Naive thymus-derived CD8-positive, alpha-beta T cell (primary cell): ENCODE measurements at places on chromosomes 1 and 21.

DNA sequence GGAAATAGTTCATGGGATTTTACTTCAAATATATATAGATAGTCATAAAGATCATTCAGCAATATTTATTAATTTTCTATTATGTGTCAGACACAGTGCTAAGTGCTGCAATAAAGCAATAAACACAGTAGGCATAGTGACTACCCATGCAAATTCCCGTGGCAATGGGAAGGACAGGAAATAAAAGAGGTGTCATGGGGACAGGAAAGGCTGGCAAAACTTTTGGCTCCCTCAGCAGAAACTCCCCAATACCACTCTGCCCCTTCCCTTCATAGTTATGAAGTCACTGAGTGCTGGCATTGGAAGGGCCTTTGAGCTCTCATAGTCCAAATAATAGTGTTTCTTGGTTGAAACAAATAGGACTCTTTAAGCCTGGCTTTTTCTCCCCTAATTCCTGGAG, 104.4 kb upstream of the DPT start:
- peak overlapping the region; percentile 64 for H3K27ac ChIP-seq
- H3K27me3 ChIP-seq: no peaks in the 10 kb centered on the region
- H3K36me3 ChIP-seq: no peaks in the 10 kb centered on the region
- DNase-seq: no peak

DNA sequence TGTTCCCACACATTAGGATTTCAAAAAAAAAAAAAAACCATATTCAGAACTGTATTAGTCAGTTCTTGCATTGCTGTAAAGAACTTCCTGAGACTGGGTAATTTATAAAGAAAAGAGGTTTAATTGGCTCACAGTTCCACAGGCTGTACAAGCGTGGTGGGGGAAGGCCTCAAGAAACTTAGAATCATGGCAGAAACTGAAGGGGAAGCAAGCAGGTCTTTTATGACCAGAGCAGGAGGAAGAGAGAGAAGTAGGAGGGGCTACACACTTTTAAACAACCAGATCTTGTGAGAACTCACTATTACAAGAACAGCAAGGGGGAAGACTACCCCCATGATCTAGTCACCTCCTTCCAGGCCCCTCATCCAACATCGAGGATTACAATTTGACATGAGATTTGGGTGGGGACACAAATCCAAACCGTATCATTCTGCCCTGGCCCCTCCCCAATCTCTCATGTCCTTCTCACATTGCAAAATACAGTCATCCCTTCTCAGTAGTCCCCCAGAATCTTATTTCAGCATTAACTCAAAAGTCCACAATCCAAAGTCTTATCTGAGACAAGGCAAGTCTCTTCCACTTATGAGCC, 51.8 kb downstream of the POU2F1 start:
- DNase-seq: no peak
- H3K27ac ChIP-seq: no peak overlapping the region

- H3K27me3 ChIP-seq: peaks cover 34% of the 10 kb centered on the region
- H3K36me3 ChIP-seq: no peaks in the 10 kb centered on the region
- peaks cover 8% of the 10 kb centered on the region for H3K4me1 ChIP-seq
- H3K27ac ChIP-seq: no peak overlapping the region
- H3K4me3 ChIP-seq: peak overlapping the region; percentile 22
Observed at GRCh38 chr1:4652631-4653327, 1.6 kb upstream of the AJAP1 start.

DNA sequence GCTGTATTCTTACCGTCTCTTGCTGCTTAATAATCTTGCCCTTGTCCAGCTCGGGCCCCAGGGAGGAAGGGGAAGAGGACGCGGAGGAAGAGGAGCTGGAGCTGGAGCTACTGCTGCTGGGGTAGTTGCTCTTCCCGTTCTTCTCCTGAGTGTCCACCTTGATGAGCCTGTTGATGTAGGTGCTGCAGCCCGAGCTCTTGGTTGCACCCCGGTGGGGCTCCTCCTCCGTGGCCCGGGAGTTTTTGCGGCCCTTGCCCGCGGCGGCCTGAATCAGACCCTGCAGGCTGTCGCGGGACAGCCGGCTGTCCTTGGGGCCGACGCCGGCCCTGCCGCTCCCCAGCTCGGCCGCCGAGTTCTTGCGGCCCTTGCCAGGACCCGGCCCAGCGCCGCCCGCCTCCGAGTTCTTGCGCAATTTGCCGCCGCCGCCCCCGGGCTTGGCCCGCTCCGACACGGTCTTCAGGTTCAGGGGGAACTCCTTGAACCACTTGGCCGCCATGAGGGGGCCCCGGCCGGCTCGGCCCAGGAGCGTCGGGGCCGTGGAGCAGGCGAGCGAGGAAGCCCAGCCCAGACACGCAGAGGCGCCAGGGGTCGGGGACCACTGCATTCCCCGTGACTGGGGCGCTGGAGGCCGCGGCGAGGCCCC, 475 bp upstream of the TDRD10 start:
- H3K4me3 ChIP-seq: peak overlapping the region; percentile 62
- H3K27ac ChIP-seq: no peak overlapping the region
- no peaks in the 10 kb centered on the region for H3K36me3 ChIP-seq

DNA sequence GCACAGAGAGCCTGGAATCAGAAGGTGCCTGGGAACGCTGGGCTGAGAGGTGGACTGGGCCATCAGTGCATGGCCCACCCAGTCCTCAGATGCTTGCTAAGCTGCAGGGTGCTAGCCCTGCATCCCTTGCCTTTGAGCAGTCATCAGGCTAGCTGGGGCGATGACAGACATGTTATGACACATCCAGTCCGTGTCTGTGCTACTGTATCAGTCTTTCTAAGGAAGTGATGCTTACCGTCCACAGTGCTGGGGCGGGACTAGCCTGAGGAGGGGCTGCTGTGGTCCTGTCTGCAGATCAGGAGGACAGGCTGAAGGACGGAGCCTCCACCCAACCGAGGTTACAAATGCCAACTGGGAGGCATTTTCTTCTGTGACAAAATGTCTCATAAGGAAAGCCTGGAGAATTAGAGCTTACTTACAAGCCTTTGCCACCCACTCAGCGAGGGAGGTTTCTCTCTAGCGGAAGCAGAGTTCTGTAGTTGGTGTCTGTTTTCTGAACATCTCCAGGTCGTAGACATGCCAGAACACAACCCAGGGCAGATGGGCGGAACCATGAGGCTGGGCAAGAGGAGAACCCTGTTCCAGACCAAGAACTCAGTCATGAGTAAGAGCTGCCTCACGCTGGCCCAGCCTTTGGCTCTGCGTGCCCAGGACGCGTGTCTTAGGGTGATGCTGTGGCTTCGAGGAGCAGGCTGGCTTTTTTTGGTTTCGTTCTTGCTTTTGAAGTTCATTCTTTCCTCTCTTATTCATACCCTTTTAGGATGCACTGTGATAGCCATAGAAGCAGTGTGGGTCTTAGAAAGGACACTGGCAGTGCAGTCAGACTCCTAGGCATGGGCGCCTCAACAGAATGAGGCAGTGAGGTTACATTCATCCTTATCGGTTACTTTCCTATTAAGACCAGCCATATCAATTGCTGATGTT, 14.3 kb downstream of the SLFNL1 start:
- H3K36me3 ChIP-seq: peaks cover 20% of the 10 kb centered on the region
- DNase-seq: no peak

GRCh38 chr1:156177919-156178654, 15.8 kb upstream of the SLC25A44 start:
- peak overlapping the region; percentile 47 for H3K27ac ChIP-seq
- no peaks in the 10 kb centered on the region for H3K36me3 ChIP-seq
- H3K27me3 ChIP-seq: no peaks in the 10 kb centered on the region
- H3K4me3 ChIP-seq: peak overlapping the region; percentile 75

DNA sequence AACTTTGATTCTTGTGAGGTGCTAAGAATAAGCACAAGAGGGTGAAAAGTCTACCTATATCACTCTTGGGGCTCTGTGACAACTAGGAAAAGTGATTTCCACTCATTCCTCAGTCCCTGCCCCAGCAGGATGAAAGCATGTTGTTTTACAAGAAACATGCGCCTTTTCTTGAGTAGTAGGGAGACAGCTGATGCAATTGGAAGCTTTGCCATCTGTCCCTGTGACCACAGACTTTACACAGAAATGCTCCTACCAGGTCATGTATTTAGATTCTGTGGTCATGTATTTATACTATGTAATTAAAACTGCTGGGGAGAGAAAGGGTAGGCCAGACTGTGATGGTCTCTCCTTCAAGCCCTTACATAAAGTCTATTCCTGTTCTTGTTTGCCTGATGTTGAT, 445.5 kb downstream of the PTPRC start:
- H3K36me3 ChIP-seq: no peaks in the 10 kb centered on the region
- H3K27me3 ChIP-seq: no peaks in the 10 kb centered on the region
- DNase-seq: no peak
- no peak overlapping the region for H3K27ac ChIP-seq
- H3K4me1 ChIP-seq: peaks cover 25% of the 10 kb centered on the region

DNA sequence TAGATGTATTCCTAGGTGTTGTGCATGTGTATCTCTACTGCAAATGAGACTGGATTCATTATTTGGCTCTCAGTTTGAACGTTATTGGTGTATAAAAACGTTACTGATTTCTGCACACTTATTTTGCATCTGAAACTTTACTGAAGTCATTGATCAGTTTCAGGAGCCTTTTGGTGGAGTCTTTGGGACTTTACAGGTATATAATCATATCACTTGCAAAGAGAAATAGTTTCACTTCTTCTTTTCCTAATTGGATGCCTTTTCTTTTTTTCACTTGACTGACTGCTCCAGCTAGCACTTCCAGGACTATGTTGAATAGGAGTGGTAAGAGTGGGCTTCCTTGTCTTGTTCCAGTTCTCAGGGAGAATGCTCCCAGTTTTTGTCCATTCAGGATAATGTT, 252.2 kb downstream of the SMYD3 start:
- H3K27ac ChIP-seq: no peak overlapping the region
- no peak overlapping the region for H3K4me3 ChIP-seq
- peaks cover 9% of the 10 kb centered on the region for H3K36me3 ChIP-seq
- H3K4me1 ChIP-seq: no peaks in the 10 kb centered on the region
- DNase-seq: no peak

DNA sequence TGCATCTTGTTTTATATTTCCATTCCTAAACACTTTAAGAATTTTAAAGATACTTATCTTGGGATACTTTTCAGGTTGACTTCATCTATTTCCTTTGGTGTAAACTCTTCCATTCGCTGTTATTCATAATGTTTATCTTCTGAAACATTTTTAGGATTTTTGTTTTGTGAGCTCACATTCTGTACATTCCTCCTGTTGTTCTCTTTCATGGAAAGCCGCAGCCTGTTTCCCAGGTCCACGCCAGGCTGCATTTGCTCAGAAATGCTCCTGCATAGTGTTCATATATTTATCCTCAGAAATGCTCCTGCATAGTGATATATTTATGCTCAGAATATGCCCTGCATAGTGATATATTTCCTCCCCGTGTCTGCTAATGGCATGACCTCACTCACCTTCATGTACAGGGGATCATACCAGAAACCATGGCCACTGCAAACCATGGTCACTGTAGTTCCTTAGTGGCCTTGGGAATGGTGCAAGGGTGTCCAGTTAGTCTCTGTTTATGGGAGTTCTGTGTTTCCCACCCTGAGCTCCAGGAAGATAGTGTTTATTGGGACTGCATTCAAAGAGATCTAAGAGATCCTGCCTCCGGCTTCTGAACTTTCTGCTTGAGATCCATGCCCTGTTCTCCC, 153.9 kb upstream of the GREM2 start:
- no peaks in the 10 kb centered on the region for H3K36me3 ChIP-seq
- no peak overlapping the region for H3K27ac ChIP-seq
- H3K4me1 ChIP-seq: no peaks in the 10 kb centered on the region
- H3K27me3 ChIP-seq: peaks cover 3% of the 10 kb centered on the region

DNA sequence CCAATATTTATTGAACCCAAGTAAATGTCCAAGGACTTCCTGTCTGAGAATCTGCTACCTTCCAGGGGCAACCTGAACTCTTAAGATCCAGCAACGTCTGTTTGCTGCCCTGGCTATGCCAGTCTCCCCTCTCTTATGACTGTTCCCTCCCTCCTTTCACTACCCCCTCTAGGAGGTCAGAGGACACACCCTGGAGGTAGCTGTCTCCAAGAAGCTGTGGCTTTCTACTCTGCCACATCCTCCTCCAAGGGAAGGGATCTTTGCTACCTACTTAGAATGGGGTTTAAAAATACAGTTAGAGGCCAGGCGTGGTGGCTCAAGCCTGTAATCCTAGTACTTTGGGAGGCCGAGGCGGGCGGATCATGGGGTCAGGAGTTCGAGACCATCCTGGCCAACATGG, 3.6 kb upstream of the SMPDL3B start:
- no peak overlapping the region for H3K27ac ChIP-seq
- no peak for DNase-seq
- H3K4me1 ChIP-seq: peaks cover 21% of the 10 kb centered on the region
- no peaks in the 10 kb centered on the region for H3K36me3 ChIP-seq

GRCh38 chr1:239262538-239262937, 123.8 kb upstream of the CHRM3 start:
- peaks cover 10% of the 10 kb centered on the region for H3K27me3 ChIP-seq
- DNase-seq: no peak
- no peaks in the 10 kb centered on the region for H3K36me3 ChIP-seq
- no peaks in the 10 kb centered on the region for H3K4me1 ChIP-seq
- no peak overlapping the region for H3K4me3 ChIP-seq

DNA sequence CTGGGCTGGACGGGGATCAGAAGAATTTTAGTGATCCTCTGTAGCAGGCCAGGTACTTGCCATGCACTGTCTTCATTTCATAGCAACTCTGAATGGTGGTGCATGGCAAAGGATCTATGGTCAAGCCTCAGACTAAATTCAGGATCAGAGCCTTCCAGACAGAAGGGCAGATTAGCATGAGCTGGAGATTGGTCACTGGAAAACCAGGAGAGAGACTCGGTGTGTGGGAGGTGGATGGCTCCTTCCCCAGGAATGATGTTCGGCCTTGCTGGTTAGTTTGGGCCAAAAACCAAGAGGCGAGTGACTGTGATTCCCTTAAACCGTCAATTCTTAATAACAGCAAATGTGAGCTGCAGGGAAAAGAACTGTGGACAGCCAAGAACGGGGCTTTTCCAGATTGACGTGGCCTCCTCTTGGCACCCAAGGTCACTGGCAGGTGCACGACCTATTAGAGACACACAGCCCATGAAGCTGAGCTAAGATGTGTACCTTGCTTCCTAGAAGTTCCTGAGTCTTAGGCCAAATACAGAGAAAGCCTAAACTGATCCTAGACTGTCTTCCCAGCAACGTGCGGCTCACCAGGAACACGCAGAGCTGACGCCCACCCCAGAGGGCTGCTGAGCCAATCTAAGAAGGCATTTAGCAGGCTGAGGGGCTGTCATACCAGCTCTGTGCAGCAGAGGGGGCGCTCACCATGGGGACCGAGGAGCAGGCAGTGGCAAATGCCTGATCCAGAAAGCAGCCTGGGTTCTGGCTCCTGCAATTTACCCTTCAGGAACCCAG, 18.5 kb downstream of the ALDH4A1 start:
- H3K36me3 ChIP-seq: no peaks in the 10 kb centered on the region
- no peak overlapping the region for H3K4me3 ChIP-seq
- no peaks in the 10 kb centered on the region for H3K27me3 ChIP-seq
- H3K27ac ChIP-seq: no peak overlapping the region
- H3K4me1 ChIP-seq: no peaks in the 10 kb centered on the region

GRCh38 chr1:243979396-243979795, 71.7 kb upstream of the ZBTB18 start:
- no peaks in the 10 kb centered on the region for H3K4me1 ChIP-seq
- H3K27me3 ChIP-seq: peaks cover 3% of the 10 kb centered on the region
- no peak overlapping the region for H3K4me3 ChIP-seq
- no peak overlapping the region for H3K27ac ChIP-seq

- no peak for DNase-seq
- no peaks in the 10 kb centered on the region for H3K27me3 ChIP-seq
- no peak overlapping the region for H3K27ac ChIP-seq
- no peaks in the 10 kb centered on the region for H3K36me3 ChIP-seq
- H3K4me3 ChIP-seq: no peak overlapping the region
Observed at GRCh38 chr21:36813052-36813451, 114.1 kb downstream of the SIM2 start.

GRCh38 chr1:3352952-3353331, 101.5 kb upstream of the ARHGEF16 start:
- H3K36me3 ChIP-seq: no peaks in the 10 kb centered on the region
- no peak overlapping the region for H3K4me3 ChIP-seq
- peaks cover 9% of the 10 kb centered on the region for H3K27me3 ChIP-seq
- DNase-seq: no peak
- peaks cover 2% of the 10 kb centered on the region for H3K4me1 ChIP-seq
